Cortex of kidney (tissue), 1 donor: ENCODE measurements at places on chromosomes 3 and 15.

DNA sequence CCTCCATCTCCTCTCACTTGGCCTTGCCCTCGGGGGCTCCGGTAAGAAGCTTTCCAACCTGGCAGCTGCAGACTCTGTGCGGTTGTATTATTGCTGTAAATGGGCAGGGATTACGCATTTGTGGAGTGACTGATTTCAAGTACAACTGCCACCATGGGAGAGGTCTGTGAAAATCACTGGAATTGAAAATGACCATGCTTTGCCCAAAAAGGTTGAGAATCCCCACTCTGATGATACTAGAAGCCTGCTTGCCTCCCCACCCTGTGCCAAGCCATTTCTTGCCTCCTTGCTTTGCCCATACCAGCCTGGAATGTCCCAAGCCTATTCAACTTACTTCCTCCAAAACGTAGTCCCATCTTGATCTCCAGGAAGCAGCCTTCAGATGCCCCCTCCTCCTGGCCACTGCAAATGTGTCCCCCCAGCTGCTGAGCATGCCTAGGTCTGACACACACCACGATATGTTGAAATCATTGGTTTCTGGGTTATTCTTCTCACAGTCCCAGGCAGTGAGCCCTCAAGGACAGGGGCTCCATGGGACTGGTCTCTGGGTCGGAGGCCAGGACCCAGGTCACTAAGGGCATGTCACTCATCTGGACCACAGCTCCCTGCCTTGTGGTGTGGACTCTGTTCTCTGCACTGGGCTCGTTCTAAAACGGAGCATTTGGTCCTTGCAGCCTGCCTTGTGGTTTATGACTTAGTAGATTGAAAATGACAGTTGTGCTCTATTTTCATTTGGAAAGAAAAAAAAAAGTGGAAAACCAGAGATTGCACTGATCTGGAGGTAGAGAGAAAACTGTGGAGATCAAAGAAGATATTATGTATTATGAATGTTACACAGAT is 42.9 kb downstream of the SMAD3 start:
- no peak for DNase-seq

GRCh38 chr15:38671006-38671387 is 106.4 kb upstream of the RASGRP1 start:
- DNase-seq = no peak

DNA sequence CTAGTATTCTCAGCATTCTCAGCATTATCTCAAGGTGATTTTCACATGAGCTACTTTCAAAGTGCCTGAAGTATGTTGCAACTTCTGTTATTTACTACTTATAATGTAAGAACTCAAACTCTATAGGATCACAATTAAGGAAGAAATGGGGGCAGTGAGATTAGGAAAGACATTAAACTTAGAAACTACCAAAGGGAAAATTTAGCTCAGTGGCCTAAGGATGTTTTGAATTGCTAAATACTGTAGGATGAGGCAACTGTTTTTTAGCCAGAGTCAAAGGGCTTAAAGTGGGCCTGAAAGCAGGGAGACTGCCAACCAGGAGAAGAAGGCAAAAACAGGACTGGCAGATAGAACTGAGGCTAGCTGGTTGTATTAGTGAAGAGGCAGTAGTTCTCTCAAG is 55.5 kb upstream of the MBNL1 start:
- no peak for DNase-seq

DNA sequence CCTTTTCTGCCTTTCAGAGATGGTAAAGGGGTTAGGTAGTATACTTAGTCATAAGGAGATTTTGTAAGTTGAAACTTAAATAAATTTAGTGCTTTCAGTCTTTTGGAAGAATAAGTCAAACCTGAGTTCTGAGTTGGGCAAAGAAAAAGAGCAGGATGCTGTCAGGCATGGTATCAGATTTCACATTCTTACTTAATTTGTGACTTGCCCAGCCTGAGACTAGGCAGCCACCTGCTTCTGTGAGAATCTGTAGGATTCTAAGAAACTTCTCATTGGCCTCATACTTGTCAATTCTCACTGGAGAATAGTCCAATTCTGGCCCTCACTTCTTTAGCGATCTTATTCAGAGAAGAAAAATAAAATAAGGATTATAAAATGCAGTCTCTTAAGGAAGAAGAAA is 577.5 kb downstream of the DIPK2A start:
- DNase-seq = no peak

- no peak for DNase-seq
Observed at GRCh38 chr3:160398820-160399124, 253 bp downstream of the IFT80 start.

DNA sequence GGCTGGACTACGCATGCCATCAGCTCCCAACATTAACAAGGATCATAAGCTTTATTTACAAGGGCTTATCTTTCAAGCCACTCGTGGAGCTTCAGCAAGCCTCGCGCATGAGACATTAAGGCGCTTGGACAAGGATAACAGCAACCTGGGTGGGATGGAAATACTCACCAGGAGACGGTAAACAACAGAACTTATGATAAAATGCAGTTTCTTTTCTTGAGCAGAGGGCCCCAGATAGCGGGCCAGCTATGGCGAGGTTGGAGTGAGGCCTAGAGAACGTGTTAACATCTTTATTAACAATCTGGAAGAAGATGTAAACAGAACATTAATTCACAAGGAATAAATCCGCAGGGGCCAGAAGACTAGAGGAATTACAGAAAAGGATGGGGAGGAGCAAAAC is 158.2 kb downstream of the NTRK3 start:
- DNase-seq = no peak

DNA sequence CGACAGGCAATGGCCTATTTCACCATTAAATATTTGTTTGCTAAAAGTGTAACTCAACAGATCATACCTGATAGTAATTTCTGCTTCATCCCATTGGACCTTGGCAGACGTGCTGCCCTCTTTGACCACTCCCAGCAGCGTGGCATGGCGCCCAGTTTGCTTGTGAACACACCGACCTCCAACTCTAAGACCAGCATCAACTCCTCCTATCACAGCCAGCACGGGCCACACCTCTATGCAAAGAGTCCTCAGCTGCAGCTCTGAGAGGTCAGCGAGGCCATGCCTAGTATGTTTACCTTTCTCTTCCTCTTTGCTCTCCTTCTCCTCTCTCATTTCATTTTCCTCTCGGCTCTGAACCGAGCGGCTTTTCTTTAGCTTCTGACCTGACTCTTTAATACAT is 80.6 kb downstream of the FBXL22 start:
- DNase-seq = no peak

GRCh38 chr15:99399061-99399460 is 147.8 kb downstream of the LRRC28 start:
- DNase-seq = no peak

GRCh38 chr3:112871735-112872134 is 25.1 kb upstream of the CD200R1L start:
- DNase-seq = no peak

GRCh38 chr3:196189566-196190347 is 21.4 kb downstream of the ZDHHC19 start:
- no peak for DNase-seq

DNA sequence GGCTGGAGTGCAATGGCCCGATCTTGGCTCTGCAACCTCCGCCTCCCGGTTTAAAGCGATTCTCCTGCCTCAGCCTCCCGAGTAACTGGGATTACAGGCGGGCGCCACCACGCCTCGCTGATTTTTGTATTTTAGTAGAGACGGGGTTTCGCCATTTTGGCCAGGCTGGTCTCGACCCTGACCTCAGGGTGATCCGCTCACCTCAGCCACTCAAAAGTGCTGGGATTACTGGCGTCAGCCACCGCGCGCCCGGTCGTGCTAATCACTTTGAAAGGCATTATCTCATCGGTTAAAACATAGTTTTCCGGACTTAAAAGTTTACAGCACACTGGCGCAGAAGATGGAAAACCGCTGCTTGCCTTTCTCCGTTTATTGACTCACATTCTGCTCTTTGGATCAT is 27.6 kb upstream of the MTHFS start:
- DNase-seq = no peak

DNA sequence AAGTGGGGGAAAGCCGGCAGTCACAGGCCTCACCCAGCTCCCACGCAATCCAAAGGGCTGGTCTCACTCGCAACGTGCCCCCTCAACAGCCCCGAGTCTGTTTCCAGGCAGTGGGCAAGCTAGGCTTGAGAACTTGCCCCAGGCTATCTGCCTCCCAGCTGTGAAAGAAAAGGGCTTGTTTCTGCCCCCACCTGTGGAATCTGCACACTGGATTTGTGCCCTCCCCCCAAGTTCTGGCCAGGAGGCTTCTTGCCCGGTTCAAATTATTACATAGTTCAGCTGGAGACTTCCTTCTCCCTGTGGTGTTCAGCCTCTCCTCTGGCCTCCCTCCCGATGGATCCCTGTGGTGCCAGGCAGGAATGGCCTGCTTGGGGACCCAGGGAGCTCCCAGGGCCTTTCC is 283.9 kb upstream of the LYSMD4 start:
- no peak for DNase-seq

- no peak for DNase-seq
Observed at GRCh38 chr3:48928679-48929078, 10.0 kb downstream of the ARIH2 start.

- no peak for DNase-seq
Observed at GRCh38 chr3:6721491-6721890, 139.4 kb upstream of the GRM7 start.

DNA sequence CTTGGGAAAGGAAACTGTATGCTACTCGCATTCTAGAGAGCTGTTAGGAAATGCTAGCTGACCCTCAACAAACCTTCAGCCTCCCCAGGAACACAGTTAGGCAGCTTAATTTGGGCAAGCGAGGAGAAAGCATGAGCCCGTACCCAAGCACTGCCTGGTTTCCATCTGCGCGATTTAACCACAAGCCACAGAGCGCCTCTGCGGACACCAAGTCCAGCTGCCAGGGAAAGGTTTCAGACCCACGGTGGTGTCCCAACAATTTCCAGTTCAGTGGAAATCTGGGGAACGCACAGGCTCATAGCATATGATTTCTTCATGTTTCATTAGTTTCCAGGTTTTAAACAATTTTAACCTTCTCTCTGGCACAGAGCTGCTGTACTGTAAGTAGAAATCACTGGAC is 617.6 kb downstream of the FHIT start:
- no peak for DNase-seq

- no peak for DNase-seq
Observed at GRCh38 chr3:108388136-108389132, 92.1 kb downstream of the HHLA2 start.

- no peak for DNase-seq
Observed at GRCh38 chr15:89174476-89174875, 46.9 kb downstream of the RLBP1 start.
